ENCODE measurements at places on chromosomes 7 and 10.

GRCh38 chr10:576130-576465, 113.4 kb downstream of the DIP2C start:
- no peak for DNase-seq

GRCh38 chr7:94444813-94445212, 50.1 kb downstream of the COL1A2 start:
- no peak for DNase-seq

- DNase-seq, result no peak
Observed at GRCh38 chr7:77330169-77330882, 85.8 kb downstream of the GSAP start.

DNA sequence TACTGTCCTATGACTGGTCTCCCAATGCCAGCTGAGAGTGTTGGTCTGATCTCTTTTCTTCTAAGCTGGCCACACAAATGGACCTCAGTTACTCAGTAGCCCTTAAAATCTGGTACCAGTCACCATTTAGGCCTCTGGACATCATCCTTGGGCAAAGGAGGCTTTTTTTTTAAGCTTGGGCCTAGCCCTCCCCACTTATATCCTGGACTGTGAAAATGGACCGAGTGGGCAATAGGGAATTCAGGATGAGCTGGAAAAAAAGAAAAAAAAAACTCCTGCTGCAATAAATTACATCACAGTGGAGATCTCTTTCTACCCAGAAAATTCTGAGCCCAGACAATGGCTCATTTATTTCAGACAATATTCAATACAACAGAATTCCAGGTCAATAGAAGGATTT, 68.4 kb downstream of the PARP12 start:
- DNase-seq, result no peak

DNA sequence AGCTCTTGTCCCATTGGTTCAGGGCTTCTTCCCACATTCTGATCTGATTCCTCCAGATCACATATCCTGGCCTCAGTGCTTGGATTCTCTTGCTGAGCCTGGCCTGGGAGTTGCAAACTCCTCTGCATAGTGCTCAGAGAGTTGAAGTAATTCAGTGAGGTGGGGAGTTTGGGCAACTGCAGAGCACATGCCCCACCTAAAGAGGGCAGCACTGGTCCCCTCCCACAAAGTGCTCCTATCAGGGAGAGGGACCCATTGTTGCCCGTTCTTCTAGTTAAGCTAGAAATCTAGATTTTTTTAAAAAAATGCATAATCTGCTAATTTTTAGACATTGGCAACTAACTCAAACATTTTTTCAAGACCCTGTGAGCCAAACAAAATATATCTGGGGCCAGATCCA, 45.1 kb downstream of the CHN2 start:
- no peak for DNase-seq

DNA sequence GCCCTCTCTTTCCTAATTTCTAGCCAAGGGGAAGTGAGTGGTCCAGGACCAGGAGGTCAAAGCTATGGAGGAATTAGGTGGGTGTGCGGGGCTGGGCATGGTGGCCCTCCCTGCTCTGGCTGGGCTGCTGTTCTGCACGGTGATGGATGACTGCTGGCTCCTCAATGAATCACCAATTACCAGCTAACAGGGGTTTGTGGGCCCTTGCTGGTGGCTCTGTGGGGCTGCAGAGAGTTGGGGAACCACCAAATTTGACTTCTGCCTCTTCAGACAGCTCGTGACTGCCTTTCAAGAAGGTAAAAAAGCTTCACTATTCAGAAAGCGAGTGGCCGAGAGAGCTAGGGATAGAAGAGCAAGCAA, 35.0 kb upstream of the HABP2 start:
- DNase-seq, result no peak

GRCh38 chr10:61151059-61151458, 207.1 kb upstream of the RHOBTB1 start:
- no peak for DNase-seq

- no peak for DNase-seq
Observed at GRCh38 chr10:79221110-79222051, 125.9 kb upstream of the PPIF start.

DNA sequence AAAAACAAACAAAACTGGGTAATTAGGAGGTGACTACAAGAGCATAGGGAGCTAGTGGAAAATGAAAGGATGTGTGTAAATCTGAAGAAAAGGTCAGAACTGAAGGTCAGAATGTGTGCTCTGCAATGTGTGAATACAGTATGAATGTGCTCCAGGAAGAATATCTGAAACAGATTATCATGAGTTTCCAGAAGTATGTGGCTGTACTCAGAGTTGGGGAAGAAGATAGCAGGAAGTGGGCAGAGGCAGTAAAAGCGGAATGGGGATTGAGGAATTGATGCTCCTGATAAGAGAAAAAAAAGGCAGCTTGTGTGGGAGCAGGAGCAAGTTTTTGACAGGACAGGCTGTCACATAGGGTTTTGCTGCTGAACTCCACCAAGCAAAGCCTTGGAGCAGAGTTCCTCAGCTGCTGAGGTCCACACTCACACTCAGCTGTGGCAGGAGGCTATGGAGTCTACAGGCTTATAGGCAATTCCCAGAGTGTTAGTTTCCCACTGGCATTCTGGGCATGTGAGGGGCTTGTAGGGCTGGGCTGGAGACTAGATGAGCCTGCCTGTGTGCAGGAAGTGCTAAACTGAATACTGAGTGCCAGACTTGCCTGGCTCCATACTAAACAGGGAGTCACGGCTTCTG, 22.9 kb downstream of the H2AZ2 start:
- no peak for DNase-seq

DNA sequence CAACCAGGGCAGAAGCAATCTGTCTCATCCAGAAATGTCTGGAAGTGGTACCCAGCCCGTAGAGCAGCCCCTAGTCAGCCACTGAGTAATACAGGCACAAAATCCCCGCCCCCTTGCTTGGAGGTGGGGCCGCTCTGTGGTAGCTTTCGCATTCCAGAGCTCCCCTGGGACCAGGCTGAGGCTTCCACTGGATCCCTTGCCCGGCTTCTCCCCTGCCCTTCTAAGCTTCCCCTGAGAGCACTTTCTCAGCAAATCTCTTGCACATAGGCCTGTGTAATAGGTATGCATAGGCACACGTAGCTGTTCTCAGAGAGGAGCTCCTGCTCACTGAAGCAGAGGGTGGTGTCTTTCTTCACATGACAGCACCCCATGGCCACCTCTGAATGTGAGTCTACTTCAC, 144.2 kb downstream of the BMS1 start:
- DNase-seq, result no peak

GRCh38 chr7:117014099-117014656, 60.9 kb downstream of the ST7 start:
- DNase-seq, result no peak

DNA sequence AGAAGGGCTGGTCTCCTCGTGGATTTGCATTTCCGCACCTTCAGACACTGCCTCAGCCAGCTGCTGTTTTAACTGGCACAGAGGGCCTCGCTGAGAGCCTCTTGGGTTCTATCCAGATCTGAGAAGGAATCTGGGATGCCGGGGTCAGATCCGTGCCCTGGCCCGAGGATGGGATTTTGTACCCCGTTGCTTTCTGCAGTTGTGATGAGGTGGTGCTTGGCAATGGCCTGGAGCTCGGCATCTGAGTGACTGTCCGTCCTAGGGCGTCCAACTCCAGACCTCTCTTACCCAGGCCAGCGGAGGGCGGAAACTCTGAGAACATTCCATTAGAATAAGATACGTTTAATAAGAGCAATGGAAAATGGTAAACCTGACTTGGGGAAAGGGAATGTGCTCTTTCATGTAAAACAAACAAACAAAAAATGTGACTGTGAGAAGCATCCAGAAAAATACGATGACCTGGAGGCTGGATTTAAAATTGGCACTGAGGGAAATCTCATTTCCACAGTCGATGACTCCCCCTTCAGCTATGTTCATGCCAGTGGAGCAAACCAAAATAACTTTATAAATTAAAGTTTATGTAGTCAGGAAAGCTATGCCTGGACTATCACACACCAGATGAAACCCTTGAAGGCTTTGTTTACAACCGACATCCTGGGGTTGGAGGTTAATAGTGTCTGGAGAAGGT, 39.6 kb downstream of the GRK5 start:
- DNase-seq, result no peak

DNA sequence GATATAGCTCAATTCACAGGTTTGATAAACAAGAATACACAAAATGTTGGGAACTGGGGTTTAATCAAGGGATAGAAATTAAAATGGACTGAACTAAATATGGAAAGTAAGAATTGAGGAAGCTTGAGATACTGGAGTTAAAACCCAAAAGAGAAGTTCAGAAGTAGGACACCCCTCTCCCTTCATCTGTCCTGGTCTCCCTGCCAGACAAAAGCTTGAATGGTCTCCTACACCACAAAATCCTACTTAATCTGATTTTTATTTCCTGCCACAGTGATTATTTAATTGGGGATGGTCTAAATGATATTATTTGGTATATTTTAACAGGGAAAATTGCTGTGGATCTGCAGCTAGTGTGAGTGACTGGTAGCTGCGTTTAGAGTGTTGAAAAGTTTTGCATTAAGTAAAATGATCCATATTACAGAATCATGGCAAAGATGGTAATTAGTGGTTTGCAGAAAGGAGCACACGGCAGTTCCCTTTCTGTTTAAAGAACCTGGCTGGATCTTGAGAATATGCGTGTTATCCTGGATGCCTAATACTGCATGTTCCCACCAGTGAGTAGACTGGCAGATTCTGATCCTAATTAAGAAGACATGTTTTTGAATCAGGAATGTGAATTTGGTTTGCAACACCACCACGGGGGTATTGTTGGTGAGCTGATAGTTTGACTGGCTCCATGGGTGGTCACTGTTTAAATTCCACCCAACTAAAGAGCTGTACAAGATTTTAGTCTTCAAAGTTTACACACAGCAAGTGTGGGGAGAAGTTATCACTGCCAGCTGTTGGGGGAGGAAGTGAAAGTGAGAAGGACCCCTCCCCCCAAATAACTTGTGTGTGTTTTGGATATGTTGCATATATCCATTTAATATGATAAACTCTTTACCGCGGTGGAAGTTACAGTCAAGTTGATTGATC, 5.5 kb downstream of the RBM20 start:
- DNase-seq, result no peak

- DNase-seq, result no peak
Observed at GRCh38 chr10:132449811-132450181, 52.8 kb downstream of the PWWP2B start.

- no peak for DNase-seq
Observed at GRCh38 chr10:115773832-115774231, 499.2 kb downstream of the GFRA1 start.

DNA sequence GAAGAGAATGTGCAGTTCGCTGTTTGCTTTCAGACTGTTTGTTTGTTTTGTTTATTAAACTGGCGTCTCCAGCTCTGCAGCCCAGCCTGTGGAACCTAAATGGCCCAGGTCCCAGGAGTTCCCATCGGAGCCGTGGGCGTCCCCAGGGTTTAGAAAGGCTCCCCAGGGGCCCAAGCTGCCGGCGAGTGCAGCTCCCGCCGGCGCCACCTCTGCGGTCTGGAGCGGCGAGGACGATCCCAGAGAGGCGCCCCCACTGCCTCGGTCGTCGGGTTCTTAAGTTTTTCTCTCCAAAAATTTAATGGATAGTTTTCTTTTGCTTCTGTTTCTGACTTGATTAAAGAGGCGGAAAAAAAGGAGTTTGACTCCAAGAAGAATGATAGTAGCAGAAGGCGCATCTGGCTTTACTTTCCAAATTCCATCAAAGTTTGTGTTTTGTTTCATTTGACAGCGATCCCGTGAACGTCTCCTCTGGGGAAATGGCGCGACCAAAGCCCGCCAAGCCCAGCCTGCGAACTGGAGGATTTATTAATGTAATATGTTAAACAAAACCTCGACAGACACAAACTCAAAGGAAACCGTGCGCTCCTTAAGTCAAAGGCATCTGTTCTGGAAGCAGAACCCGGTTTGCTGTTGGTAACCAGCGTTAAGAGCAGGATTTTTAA, 718 bp upstream of the FZD1 start:
- DNase-seq, result no peak

DNA sequence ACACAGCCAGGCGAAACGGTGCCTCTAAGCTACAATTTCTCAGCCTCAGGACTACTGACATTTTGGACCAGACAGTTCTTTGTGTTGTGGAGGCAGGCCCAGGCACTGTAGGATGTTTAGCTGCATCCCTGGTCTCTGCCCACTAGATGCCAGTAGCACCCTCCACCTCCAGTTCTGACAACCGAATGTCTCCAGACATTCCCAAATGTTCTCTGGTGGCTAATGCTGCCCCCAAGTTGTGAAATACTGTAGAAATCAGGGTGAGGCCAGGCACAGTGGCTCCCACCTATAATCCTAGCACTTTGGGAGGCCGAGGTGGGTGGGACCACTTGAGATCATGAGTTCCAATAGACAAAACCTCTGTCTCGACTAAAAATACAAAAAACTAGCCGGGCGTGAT, 18.2 kb downstream of the HNRNPF start:
- no peak for DNase-seq

DNA sequence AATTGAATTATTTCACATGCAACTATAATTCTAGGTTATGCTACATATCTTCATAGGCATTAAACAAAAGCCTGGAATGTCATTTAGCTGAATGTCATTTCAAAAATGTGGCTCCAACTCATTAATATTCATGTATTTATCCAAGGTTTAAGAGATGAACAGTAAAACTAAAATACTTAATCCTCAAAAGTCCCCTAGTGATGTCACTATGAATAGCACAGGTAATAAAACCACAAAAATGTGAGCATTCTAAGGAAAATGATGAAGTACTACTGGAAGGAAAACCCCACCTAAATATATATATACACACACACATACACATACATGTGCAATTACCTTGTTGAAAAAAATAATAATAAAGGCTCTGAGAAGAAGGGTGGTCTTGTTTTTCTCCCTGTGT, 154.4 kb upstream of the ASAH2 start:
- DNase-seq, result no peak

All from activated gamma-delta T cell (primary cell).